ENCODE measurements at places on chromosomes 2 and 18.
A peak's percentile ranks its signal among the peaks of the same experiment; 100 is the strongest.

GRCh38 chr2:186918495-186918894 lies 69.5 kb upstream of the ZSWIM2 start:
- no peak for DNase-seq

DNA sequence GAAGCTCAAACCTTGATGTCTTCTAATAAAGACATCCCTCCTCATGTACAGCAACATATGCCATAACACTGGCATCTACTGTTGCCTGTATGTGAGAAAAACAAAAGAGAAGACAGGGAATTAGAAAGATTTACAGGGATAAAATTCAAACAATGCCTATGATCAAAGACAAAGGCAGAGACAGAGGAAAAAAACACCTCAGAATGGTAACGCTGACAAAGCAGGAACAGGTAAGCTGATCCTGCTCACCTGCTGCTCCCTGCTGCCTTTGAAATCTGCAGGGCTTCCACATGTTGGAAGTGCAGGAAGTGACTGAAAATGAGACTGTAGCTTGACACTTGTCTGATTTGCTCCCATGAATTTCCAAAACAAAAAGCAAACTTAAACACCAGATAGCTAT lies 90.2 kb upstream of the DNAJC10 start:
- DNase-seq = no peak

DNA sequence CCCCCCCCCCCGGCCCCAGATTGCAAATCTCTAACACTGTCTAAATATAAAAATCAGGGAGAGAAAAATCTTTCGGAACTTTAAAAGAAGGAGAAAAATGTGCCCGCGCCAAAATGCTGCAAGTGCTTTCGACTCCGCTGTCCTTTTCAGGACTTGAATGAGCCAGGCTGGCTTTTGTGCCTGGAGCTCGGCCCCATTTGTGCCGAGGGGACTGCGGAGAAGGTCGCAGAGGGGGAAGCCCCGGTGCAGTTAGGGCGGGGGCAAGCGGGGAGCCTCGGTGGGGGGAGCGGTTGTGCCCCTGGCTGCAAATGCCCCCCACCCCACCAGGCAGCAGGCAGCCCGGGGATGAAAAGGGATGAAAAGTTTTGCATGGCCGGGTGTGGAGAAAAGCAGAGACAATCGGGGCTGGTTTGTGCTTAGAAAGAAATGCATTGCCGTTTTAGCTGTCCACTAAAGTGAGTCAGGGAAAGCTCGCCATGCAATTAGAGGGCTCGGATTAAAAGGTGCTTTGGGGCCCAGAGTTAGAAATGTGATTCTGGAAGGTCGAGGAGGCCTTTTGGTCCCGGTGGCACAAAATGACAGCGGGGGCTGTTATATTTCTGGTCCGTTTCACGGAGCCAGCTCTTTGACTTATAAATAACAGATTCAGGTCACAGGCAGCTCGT lies 1.6 kb downstream of the INHBB start:
- no peak for DNase-seq

GRCh38 chr18:49970319-49970718 lies 157.0 kb upstream of the ACAA2 start:
- no peak for DNase-seq

- no peak for DNase-seq
Measured at GRCh38 chr2:144559681-144560080, 39.8 kb upstream of the ZEB2 start.

DNA sequence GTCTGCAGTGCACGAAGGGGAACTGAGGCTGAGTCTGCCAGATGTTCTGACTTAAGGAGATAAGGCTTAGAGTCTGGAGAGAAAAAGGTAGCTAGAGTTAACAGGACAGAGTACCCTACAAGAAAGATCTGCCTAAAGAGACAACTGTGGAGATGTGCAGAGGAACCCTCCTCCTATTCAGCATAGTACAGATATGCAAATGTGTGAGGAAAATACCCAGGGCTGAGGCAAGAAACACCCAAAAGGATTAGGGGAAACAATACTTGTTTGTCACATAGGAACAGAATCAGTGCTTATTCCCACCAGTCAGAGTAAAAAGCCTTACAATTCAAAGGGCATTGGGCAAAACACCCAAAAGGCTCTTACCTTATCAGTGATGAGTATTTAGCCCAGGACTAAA lies 67.8 kb downstream of the SS18 start:
- no peak for DNase-seq

DNA sequence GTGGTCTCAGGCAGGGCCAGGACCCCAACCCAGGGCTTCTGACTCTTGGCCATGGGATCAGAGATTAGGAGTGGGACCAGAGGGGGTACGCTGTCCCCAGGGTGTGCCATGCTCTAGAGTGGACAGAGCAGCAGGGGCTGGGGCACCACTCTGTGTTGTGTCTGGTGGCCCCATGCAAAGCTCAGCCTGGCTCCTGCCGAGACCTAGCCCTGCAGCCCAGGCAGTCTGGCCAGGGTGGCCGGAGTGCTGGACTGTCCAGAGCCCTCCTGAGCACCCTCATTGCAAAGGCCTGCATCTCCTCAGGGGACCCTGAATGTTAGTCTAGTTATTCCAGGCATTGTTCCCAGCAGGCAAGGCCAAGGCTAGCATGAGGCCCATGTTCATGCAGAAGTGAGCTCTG lies 162.3 kb downstream of the TNS1 start:
- DNase-seq = no peak

GRCh38 chr2:134590679-134591078 lies 128.1 kb downstream of the TMEM163 start:
- DNase-seq = no peak

DNA sequence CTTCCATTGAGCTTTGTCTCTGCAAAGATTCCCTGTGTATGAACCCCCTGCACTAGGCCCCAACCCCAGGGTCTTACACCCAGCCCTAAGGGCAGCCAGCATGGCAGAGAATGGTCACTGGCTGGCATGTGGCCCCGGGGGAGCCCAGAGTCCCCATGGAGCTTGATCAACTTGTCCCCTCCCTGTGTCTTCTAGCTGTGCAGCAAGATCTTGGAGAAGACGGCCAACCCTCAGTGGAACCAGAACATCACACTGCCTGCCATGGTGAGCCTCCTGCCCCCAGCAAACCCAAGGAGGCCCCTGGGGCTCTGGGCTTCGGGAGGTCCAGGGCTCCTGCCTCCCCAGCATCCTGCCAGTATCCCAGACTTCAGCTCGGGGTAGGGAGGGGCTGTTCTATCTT lies 81.5 kb downstream of the DYSF start:
- no peak for DNase-seq

- DNase-seq = no peak
Measured at GRCh38 chr18:10985689-10986088, 163.7 kb downstream of the PIEZO2 start.

- DNase-seq = peak; percentile 44
Measured at GRCh38 chr2:138503087-138503442, 1.5 kb downstream of the SPOPL start.

GRCh38 chr2:136122661-136123060 lies 4.7 kb upstream of the CXCR4 start:
- DNase-seq = no peak

- peak; percentile 61 for DNase-seq
Measured at GRCh38 chr2:230877759-230878598, 13.2 kb downstream of the ITM2C start.

All from memory B cell (primary cell).